ENCODE measurements at places on chromosomes 4 and X. TPM values are rescaled to one million over a fixed set of nuclear protein-coding genes. Genes with fewer than 3 reads are reported as not detected.
A peak's percentile ranks its signal among the peaks of the same experiment; 100 is the strongest.

The POU4F2 gene
- not detected for total RNA-seq

The TEX13C gene
- total RNA-seq: not detected

The SEPTIN6 gene
- total RNA-seq: 20.2 TPM

The STOX2 gene
- not detected for total RNA-seq

The SPANXC gene
- total RNA-seq: not detected

The PABPC4L gene
- total RNA-seq: not detected

The DYNLT3 gene
- 33.5 TPM for total RNA-seq

The ASB12 gene
- 0.41 TPM for total RNA-seq

The HAUS3 gene
- 13.7 TPM for total RNA-seq

The ITM2A gene
- total RNA-seq: not detected

The HSFX3 gene
- not detected for total RNA-seq

The FOXR2 gene
- total RNA-seq: not detected

The PAGE1 gene
- not detected for total RNA-seq

- DNase-seq: no peak
These were observed 10.8 kb downstream of the CTBP1 start for GRCh38 chr4:1237981-1238675.

- peak; percentile 58 for DNase-seq
These were observed 1.2 kb upstream of the PDS5A start for GRCh38 chr4:39978904-39979303.

DNA sequence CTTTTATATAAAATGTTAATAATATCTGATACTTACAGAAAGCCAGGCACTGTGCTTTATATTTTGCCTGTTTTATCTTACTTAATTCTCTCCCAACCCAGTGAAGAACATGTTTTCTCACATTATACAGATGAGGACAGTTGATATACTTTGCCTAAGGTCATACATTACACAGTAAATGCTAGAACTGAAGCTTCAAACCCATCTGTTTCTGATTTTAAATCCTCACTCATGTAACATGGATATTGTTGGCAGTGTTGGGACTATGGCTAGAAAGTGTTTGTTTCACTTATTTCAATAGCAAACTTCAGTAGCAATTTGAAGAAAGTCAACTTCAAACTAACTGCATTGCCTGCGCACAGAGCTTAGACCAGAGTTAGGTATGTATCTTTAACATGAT lies 57.4 kb downstream of the RAPGEF2 start:
- DNase-seq: no peak

GRCh38 chr4:86563416-86563815 lies 30.7 kb upstream of the PTPN13 start:
- DNase-seq: no peak

DNA sequence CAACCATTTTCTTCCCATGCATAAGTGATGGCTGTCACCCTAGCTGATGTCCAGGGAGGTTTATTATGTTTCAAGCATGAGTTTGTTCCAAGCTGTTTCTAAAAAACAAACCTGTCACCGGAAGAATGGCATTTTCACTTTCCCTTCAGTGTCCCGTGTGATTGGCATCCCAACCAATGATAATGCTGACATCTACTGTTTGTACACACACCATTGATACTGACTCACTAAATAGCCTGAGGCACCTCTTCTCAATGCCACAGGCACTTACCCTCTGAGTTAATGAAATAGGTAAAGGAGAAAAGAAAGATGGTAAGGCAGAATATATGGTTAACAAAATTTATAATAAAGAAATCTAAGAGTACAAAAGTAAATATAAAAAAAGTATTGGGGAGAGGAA lies 23.1 kb upstream of the VCX2 start:
- DNase-seq: no peak

GRCh38 chrX:154140742-154141141 lies 3.3 kb upstream of the OPN1LW start:
- DNase-seq: no peak

DNA sequence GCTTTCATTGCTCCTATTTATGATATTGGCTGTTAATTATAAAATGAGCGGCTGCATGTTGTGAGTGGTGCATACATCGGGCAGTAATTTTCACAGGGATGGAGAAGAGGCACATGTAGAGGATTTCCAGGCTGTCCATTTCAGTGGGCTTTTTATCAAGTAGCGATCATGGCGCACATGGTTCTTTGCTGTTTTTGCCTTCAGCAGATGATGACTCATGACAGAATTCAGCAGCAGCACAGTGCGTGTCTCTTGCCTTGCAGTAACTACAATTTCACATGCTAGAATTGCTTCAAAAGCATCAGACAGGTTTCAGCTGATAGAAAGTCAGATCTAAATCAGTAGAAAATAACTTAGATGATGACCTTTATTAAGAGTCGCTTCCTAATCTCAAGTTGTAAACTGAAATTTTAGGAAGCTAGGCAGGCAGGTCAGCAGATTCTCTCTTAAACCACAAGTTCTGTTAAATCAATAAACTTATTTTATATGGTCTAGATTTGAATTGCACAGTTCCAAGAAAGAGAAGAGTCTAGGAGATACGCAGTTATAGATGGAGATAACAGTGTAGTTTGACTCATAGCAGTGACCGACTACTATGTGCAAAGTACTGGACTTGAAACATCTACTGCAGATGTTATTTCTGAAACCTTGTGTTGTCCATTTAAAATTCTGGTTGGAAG lies 35.8 kb downstream of the LRP2BP start:
- DNase-seq: no peak

- no peak for DNase-seq
These were observed 225.1 kb downstream of the NR3C2 start for GRCh38 chr4:148216866-148217814.

GRCh38 chr4:40916880-40917279 lies 167.1 kb downstream of the NSUN7 start:
- peak; percentile 74 for DNase-seq

DNA sequence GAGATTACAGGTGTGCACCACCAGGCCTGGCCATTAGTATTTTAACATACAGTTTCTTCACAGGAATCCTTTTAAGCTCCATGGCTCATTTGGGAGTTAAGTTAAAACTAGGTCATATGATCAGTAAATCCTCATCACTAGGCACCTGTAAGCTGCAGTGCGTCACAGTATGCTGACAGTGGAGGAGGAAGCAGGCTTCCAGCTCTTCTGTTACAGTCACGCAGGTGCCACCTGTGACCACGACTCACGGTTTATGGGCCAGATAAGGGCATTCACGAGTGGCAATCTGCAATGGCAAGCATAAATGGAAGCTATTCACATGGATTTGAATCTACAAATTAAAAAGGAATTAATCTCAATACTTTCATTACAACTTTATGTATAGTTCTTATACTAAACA lies 129.4 kb upstream of the BCOR start:
- no peak for DNase-seq

- DNase-seq: no peak
These were observed 39.7 kb downstream of the CORIN start for GRCh38 chr4:47798165-47798564.

DNA sequence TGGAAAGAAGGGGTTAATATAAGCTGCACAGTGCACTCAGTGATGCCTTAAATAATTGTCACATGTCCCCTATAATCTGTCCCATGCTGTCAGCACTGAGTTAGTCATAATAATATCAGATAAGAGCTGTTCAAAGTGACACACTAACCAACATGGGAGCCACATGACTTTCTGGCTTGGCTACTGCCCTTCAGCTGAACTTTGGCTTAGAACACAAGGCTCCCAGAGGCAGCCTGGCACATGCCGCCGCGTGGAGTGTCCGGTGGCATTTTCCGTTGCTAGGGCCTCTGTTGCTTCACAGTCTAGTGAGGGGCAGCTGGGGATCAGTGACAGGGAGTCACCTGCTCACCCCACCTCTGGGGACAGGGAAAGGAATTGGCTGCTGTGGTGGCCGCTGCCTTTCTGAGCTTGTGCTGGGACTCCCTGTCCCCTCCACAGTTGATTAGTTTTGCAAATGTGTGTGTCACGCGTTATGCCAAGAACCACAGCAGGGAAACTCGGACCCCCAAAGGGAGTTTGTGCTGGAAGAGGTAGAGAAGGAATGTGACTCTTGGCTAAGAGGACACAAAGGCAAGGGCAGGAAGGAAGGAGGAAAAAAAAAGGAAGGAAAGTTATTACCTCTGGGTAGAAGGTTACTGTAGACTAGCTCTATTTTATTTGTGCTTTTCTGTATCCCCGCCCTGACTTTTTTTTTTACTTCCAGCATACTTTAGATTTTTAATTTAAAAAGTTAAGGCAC lies 41.1 kb upstream of the PPARGC1A start:
- DNase-seq: no peak

- DNase-seq: no peak
These were observed 15.7 kb downstream of the PRKX start for GRCh38 chrX:3697701-3698279.

DNA sequence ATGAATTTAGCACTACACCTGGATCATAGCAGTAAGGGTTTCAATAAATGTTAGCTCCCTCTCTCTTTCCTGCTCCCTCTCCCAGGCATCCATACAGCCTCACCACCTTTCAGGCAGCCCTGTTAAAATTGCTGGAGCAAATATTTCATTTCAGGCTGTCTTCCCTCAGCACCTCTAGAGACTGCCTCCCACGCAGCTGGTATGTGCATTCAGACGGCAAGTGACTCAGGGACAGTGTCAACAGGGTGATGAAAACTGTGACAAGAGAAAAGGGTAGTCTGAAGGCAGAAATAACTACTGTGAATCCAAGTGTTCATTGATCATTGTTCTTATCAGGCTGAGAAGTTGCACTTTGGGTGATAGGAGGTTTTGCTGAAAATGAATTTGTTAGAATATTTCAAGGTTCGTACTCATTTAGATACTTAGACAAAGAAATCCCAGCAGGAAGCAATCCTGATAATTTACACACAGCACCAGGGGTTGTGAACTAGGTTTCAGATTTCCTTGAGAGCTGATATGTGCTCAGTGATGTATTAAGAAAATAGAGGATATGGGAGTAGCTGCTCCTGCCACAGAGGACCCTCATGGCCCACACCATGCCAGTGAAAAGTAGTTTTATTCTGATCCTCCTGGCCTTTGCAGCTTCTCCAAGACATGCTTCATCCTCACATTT lies 424.2 kb downstream of the FGF13 start:
- no peak for DNase-seq

DNA sequence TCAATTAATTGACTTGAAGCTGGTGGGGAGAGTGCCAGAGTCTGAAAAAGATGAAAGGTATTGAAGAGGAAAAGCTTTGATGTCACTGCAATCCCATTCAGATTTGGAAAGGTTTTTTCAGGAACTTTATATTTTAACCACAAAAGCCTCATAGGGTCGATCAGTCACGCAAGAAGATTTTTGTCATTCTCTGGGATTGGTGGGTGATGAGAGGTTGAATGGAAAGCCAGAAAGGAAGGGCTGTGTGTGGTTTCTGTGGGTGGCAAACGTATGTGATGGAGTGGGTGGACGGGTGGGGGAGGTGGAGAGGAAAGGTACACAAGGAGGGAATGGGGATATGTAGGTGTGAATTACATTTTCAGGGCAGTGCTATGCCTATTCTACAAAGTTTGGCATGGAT lies 173.8 kb upstream of the SCML1 start:
- DNase-seq: no peak

- DNase-seq: no peak
These were observed 72.1 kb downstream of the ARHGEF38 start for GRCh38 chr4:105624530-105624929.

- DNase-seq: no peak
These were observed 3.0 kb upstream of the PHOX2B start for GRCh38 chr4:41751449-41752061.

DNA sequence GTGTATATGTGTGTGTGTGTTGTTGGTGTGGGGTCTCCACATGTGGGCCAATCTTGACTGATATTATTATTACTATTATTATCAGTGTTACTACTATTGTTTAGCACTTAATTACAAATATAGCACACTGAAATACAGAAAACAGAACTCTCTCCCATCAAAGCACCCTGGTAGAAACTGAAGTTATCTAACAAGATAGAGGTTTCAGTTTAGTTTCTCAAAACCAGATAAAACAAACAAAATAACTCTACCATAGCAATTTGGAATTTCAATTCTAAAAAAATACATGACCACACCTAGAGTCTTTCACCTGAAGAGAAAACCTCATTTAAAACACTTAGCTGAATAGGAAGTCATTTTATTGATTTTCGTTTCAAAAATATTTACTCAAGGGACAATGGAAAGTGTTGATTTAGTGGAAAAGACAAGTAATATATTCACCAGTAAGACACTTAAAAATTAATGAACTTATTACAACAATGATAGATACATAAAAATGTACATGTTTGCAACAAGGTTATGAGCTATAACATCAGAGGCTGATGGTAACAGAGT lies 252.3 kb downstream of the PDHA2 start:
- DNase-seq: no peak

DNA sequence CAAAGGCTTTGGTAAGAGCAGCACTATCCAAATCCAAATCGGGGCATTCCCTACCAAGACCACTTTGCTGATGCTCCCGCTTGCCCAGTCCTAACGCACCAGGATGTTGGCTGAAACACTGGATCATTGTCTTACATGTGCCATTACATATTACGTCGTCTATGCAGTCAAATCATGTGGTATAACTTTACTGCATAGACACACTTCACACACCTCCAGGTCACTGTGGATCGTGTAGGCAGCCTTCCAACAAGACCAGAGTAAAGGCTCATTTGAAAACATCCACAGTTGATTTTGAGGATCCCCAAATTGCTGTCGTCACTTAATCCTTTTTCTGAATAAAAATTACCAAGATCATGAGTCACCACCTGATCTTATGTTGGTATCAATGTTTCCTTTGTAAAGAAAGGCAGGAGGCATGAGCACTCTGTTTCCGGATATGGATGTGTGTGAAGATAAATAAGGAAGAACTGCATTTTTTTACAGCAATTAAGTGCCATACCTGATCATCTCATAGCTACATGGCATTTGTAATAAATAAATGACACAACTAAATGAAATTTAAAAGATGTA lies 18.5 kb downstream of the TENM3 start:
- DNase-seq: no peak

- DNase-seq: peak; percentile 83
These were observed 61.4 kb upstream of the TRIM2 start for GRCh38 chr4:153142700-153143438.

- DNase-seq: no peak
These were observed 327.2 kb downstream of the NKX6-1 start for GRCh38 chr4:84171871-84172270.

GRCh38 chrX:2632533-2633504 lies 58.3 kb upstream of the CD99 start:
- peak; percentile 49 for DNase-seq

- DNase-seq: peak; percentile 70
These were observed at the start of gene CYSLTR1 for GRCh38 chrX:78327370-78328086. Gene CYSLTR1, minus strand, starts transcription at chrX:78327611. Its CDS starts 53,865 bp downstream, at chrX:78273746.

GRCh38 chr4:165506849-165507248 lies 128.0 kb downstream of the CPE start:
- DNase-seq: no peak

- no peak for DNase-seq
These were observed 165.1 kb upstream of the RAI2 start for GRCh38 chrX:18026166-18026565.

- no peak for DNase-seq
These were observed 1601.9 kb upstream of the ADGRL3 start for GRCh38 chr4:59598330-59598618.

DNA sequence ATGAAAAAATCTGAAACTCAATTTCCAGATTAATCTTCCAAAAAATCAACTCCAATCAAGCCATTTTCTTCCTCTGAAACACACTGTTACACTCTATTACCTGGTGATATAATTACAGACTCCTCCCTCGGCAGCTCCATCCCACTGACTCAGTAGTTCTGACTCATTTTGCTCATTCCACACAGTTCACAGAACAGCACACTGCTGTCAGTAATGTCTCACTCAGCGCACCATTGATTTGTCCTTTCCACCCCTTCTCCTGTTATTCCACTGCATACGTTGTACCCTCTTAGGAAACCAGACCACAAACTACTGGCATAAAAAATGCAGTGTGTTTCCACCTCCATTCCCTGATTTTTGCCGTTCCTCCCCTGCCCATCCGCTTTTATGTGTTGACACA lies 212.7 kb downstream of the SLIT2 start:
- DNase-seq: no peak

- DNase-seq: no peak
These were observed 750.1 kb upstream of the ADGRL3 start for GRCh38 chr4:60450054-60450453.
